ENCODE measurements at places on chromosomes 7 and 10.

GRCh38 chr10:5565671-5566581, 41.2 kb downstream of the CALML3 start:
- DNase-seq = no peak

DNA sequence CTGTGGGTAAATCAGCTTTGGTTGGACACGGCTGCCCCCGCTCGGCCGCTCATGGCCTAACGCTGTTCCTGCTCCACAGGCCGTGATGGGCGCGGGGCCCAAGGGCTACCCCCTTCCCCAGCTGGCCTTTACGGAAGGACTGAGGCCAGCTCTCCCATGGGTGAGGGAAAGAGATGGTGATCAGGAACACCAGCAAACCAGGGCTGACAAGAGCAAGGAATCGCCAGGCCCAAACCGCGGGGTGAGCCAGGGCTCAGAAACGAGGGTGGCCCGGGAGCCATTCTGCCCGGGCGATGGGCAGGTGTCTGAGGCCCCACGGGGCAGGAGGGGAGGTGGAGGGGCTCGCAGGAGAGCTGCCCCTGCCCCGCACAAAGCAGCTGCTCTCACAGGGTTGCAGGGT, 26.6 kb downstream of the GPER1 start:
- no peak for DNase-seq

DNA sequence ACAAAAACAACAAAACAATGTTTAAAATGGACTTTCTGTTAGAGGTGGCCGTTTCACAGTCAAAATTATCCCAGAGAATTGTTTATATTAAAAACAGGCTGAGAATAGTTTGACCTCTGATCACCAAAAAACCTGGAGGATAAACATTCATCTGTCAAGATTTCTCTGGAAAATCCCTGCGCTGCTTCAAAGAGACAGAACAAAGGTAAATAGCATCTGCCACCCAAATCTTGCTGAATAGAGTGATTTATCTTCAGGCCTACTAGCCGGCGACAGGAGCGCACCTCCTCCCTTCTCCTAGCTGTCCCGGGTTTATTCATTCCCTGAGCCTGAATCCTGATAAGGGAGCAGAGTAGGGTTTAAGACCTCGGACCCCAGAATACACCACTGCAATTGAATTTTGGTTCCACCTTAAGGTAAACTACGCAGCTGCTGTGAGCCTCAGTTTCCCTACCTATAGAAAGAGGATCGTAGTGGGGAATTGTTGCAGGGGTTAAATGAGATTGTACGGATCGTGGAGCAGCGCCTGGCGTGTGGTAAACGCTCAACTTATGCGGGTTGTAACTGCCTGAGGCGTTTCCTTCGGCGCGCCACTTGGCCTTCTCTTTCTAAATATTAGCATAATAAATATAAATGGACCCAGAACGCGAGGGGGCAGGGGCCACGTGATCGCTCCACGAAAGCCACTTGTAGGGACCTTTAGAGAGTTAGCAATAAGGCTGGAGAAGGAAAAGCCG, 498 bp upstream of the ST7 start:
- DNase-seq = no peak

GRCh38 chr7:157024716-157025115, 14.3 kb upstream of the MNX1 start:
- no peak for DNase-seq

DNA sequence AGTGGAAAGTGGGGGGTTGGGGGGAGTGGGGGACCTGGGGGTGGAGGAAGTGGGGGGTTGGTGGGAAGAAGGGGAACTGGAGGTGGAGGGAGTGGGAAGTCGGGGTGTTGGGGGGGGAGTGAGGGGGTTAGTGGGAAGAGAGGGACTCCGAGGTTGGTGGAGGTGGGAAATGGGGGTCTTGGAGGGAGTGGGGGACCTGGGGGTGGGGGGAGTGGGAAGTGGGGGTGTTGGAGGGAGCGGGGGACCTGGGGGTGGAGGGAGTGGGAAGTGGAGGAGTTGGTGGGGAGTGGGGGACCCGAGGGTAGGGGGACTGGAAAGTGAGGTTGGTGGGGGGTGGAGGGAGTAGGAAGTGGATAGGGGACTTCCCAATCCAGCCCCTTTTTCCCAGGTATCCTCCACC, 906 bp upstream of the MMD2 start:
- DNase-seq = no peak

GRCh38 chr7:91630581-91631380, 249.7 kb downstream of the MTERF1 start:
- no peak for DNase-seq

GRCh38 chr7:68216051-68216450, 1219.4 kb downstream of the TYW1 start:
- DNase-seq = no peak

DNA sequence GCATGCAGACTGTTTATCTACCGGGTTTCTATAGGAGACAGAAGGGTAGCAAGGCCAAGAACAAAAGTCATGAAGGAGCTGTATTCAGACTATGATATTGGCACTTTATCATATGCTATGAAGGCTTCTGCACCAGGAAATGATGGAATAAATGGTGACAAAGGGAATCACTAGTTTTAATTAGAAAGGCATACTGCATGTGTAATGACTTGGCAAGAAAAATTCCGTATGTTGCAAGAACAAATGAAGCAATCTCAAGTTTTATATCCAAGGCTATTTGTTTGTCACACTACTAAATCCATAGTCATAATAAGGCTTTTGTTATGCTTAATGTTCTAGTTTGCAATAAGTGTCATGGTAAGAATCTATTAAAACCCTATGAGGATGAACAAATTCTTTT, 230.9 kb downstream of the ZEB1 start:
- no peak for DNase-seq

DNA sequence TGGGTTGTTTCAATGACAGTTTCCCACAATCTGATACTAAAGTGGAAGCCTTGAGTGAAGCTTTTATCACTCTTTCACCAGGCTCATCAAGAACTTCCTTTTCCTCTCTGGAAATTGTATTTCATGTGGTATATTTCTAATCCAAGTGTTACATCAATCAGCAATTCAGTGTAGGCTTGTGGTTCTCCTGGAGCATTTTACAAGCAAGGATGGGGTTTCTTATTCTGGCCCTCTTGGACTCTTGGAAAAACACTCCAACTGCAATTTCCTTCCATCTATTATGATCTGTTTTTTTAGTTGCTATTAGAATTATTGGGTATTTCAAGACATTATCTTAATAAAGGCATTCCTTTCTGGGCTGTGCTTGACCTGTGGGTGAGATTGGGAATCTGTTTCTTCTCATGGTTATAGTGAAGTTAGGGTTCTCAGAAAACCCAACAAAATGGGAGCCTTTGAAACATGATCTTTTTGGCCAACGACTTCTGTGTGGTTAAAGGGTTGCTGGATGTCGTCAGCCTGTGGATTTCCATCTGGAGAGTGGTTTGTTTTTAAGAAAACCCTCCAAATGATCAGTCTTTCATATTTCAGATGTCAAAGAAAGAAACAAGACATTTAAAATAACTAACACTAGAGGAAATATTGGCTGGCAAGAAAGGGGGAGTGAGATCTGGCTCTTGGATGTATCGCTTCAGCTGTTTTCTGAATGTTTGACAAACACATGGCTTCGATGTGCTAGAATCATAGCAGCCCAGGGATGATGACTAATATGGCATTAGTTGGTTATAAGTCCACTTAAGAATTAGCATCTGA, 540.2 kb downstream of the LRMDA start:
- peak; percentile 36 for DNase-seq

- DNase-seq = peak; percentile 48
Observed at GRCh38 chr7:12709726-12710502, 22.5 kb downstream of the ARL4A start.

GRCh38 chr7:51619880-51620279, 303.3 kb upstream of the COBL start:
- DNase-seq = no peak

DNA sequence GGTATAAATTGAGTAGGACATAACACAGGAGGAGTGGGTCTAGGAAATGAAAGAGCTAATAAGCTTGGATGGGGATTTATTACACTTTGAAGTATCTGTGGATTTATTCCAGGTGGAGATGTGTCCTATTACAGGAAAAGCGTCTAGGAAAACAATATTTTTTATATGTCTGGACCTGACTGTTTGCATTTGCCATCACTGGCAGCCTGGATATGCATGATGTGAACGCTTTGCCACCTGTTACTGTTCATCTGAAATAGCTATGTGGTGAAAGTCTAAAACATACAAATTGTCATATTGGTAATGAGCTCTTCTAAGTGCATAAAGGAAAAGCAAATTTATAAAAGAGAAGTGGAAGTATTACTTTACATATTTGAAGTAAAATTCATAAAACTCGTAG, 31.6 kb upstream of the AGMO start:
- DNase-seq = no peak

GRCh38 chr7:146736446-146737190, 620.0 kb downstream of the CNTNAP2 start:
- no peak for DNase-seq

DNA sequence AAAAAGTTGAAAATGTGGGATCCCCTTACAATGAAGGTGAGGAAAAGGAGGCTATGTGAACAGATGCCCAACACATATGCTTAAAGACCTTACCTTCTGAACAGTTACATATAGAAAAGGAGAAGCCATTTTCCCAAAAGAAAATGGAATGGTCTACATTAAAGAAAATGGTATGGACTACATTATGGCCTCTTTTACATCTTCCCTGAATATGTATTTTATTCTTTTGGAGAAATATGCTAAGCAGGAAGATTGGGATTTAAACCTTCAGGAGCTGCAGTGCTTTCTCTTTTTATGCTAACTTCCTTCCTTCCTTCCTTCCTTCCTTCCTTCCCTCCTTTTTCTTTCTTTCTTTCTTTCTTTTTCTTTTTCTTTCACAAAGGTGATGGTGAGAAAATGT, 155.4 kb downstream of the SEC23IP start:
- DNase-seq = no peak

All from skeletal muscle cell (primary cell).